Endodermal cell (in vitro differentiated cells): ENCODE measurements at places on chromosomes 12 and 14. TPM values are rescaled to one million over a fixed set of nuclear protein-coding genes. Genes with fewer than 3 reads are reported as not detected.

The PIP4K2C gene
- 38.3 and 40.9 TPM in 2 replicates for total RNA-seq

The KRT6B gene
- not detected in 3 replicates for total RNA-seq

GRCh38 chr12:76152181-76152807 lies 67.8 kb upstream of the NAP1L1 start:
- no peaks in the 10 kb centered on the region for H3K4me1 ChIP-seq
- no peak overlapping the region for H3K4me3 ChIP-seq
- H3K27ac ChIP-seq = no peak overlapping the region
- no peaks in the 10 kb centered on the region for H3K27me3 ChIP-seq
- no peaks in the 10 kb centered on the region for H3K36me3 ChIP-seq
- no peak for DNase-seq

GRCh38 chr12:1879633-1880032 lies 38.8 kb downstream of the CACNA2D4 start:
- H3K27me3 ChIP-seq = no peaks in the 10 kb centered on the region
- H3K4me3 ChIP-seq = no peak overlapping the region
- H3K4me1 ChIP-seq = no peaks in the 10 kb centered on the region
- DNase-seq = peak; percentile 37

DNA sequence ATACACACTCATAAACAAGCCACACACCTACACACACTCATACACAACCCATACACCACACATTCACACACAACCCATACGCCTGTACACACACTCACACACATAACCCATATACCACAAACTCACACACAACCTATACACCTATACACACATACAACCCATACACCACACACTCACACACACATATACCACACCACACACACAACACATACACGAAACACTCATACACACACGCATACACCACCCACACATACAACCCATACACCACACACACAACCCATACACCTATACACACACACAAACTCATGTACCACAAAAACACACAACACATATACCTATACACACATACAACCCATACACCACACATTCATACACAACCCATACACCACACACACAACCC lies 164.3 kb downstream of the TMEM121 start:
- peak; percentile 6 for DNase-seq
- no peaks in the 10 kb centered on the region for H3K36me3 ChIP-seq
- H3K27ac ChIP-seq = no peak overlapping the region
- no peaks in the 10 kb centered on the region for H3K4me1 ChIP-seq

- peak; percentile 65 for DNase-seq
- H3K27ac ChIP-seq = no peak overlapping the region
- no peaks in the 10 kb centered on the region for H3K36me3 ChIP-seq
- no peak overlapping the region for H3K4me3 ChIP-seq
Measured at GRCh38 chr12:125861299-125862281, 796.4 kb downstream of the AACS start.
